ENCODE measurements at places on chromosomes 11 and 22. TPM values are rescaled to one million over a fixed set of nuclear protein-coding genes. Genes with fewer than 3 reads are reported as not detected.

CCDC81 gene
- 0.73 TPM for total RNA-seq

CTSW gene
- total RNA-seq = 29.3 TPM

BLID gene
- not detected for total RNA-seq

HEPHL1 gene
- total RNA-seq = not detected

EMID1 gene
- total RNA-seq = 0.14 TPM

MUC5AC gene
- not detected for total RNA-seq

KCNE3 gene
- not detected for total RNA-seq

NARS2 gene
- total RNA-seq = 19.1 TPM

RIMBP3C gene
- 0.59 TPM for total RNA-seq

OR52N4 gene
- 0.52 TPM for total RNA-seq

SAC3D1 gene
- 24.0 TPM for total RNA-seq

SEPTIN3 gene
- 4.6 TPM for total RNA-seq

ENTHD1 gene
- total RNA-seq = 0.14 TPM

DEUP1 gene
- total RNA-seq = not detected

KRTAP5-5 gene
- total RNA-seq = not detected

EFCAB6 gene
- 0.20 TPM for total RNA-seq

ARFGAP2 gene
- 97.0 TPM for total RNA-seq

DSCAML1 gene
- 0.05 TPM for total RNA-seq

APLNR gene
- total RNA-seq = not detected

HEPN1 gene
- total RNA-seq = not detected

CLCF1 gene
- 0.39 TPM for total RNA-seq

UVRAG gene
- total RNA-seq = 24.0 TPM

DTX4 gene
- total RNA-seq = 0.36 TPM

PACSIN2 gene
- 33.4 TPM for total RNA-seq

FOSL1 gene
- total RNA-seq = 3.7 TPM

CASP12 gene
- total RNA-seq = not detected
